ENCODE measurements at places on chromosomes 4 and X. TPM values are rescaled to one million over a fixed set of nuclear protein-coding genes. Genes with fewer than 3 reads are reported as not detected.

GRCh38 chr4:5572114-5572513 is 136.2 kb downstream of the EVC2 start:
- H3K4me1 ChIP-seq, result no peaks in the 10 kb centered on the region
- DNase-seq, result no peak
- H3K27ac ChIP-seq, result no peak overlapping the region
- no peak overlapping the region for H3K4me3 ChIP-seq

GRCh38 chr4:54525602-54526001 is 132.2 kb upstream of the KIT start:
- no peaks in the 10 kb centered on the region for H3K36me3 ChIP-seq
- no peaks in the 10 kb centered on the region for H3K4me1 ChIP-seq
- no peaks in the 10 kb centered on the region for H3K27me3 ChIP-seq
- no peak overlapping the region for H3K27ac ChIP-seq
- H3K4me3 ChIP-seq, result no peak overlapping the region

GRCh38 chrX:50067435-50068284 is 133.1 kb downstream of the AKAP4 start:
- H3K4me3 ChIP-seq, result no peak overlapping the region
- no peaks in the 10 kb centered on the region for H3K27me3 ChIP-seq
- H3K4me1 ChIP-seq, result no peaks in the 10 kb centered on the region
- H3K27ac ChIP-seq, result no peak overlapping the region

The DMRTC1 gene
- total RNA-seq, result not detected

GRCh38 chr4:88005076-88005475 is 2.4 kb upstream of the PKD2 start:
- no peak overlapping the region for H3K27ac ChIP-seq
- H3K36me3 ChIP-seq, result no peaks in the 10 kb centered on the region
- DNase-seq, result no peak
- no peaks in the 10 kb centered on the region for H3K27me3 ChIP-seq

The CHIC1 gene
- total RNA-seq, result 5.2 TPM

The CSAG1 gene
- total RNA-seq, result not detected

GRCh38 chr4:88659055-88659889 is 38.4 kb downstream of the NAP1L5 start:
- H3K27me3 ChIP-seq, result no peaks in the 10 kb centered on the region
- no peak overlapping the region for H3K4me3 ChIP-seq
- DNase-seq, result no peak

DNA sequence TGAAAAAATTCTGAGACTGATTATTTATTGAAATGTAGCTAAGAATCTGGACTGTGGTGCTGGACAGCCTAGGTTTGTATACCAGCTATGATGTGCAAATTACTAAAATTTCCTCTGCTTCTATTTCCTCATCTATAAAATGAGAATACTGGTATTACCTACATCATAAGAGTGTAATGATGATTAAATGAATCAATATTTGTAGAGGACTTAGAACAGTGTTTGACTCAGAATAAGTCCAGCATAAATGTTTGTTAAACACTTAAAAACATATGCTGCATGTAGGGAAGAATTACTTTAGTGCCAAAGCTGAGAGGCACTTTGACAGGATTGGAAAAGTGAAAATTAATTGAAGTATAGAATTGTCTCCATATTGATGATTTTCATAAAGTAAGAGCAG is 55.3 kb upstream of the TMPRSS11F start:
- no peak for DNase-seq
- no peaks in the 10 kb centered on the region for H3K27me3 ChIP-seq
- H3K4me3 ChIP-seq, result no peak overlapping the region
- H3K4me1 ChIP-seq, result no peaks in the 10 kb centered on the region
- no peaks in the 10 kb centered on the region for H3K36me3 ChIP-seq

DNA sequence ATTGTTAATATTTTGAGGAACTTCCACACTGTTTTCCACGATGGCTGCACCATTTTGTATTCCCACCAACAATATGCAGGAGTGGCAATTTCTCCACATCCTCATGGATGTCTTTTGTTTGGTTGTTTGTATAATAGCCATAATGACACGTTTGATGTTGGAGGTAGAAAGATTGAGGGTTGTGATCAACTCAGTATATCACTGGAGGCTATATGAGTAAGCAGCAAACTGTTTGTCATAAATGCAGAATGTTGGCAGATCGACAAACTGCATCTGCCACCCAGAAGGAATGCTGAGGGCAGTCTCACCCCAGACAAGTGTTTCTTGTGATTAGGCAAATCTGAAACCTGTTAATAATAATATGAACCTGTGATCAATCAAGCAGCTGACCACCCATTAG is 243.9 kb upstream of the WDFY3 start:
- no peak overlapping the region for H3K27ac ChIP-seq
- H3K4me1 ChIP-seq, result no peaks in the 10 kb centered on the region
- DNase-seq, result no peak
- no peaks in the 10 kb centered on the region for H3K27me3 ChIP-seq
- no peaks in the 10 kb centered on the region for H3K36me3 ChIP-seq

The MAP3K15 gene
- total RNA-seq, result 1.4 TPM

- no peak overlapping the region for H3K4me3 ChIP-seq
- H3K27ac ChIP-seq, result no peak overlapping the region
- DNase-seq, result no peak
- H3K36me3 ChIP-seq, result no peaks in the 10 kb centered on the region
- H3K4me1 ChIP-seq, result peaks cover 8% of the 10 kb centered on the region
Observed at GRCh38 chr4:40570348-40571077, 59.2 kb downstream of the RBM47 start.

The SPINK2 gene
- total RNA-seq, result not detected

Measured in upper lobe of left lung (tissue), 6 donors.